Smooth muscle cell of the brain vasculature (primary cell): ENCODE measurements at places on chromosomes 2 and 18.

GRCh38 chr2:3379647-3380534, at the start of gene TRAPPC12:
TSS of gene TRAPPC12 (plus strand) at chr2:3379694. CDS start at chr2:3387624, 7,930 bp downstream.
- peak; percentile 45 for DNase-seq

- peak; percentile 3 for DNase-seq
These were observed 161.1 kb downstream of the KCNH7 start for GRCh38 chr2:162677476-162677875.

DNA sequence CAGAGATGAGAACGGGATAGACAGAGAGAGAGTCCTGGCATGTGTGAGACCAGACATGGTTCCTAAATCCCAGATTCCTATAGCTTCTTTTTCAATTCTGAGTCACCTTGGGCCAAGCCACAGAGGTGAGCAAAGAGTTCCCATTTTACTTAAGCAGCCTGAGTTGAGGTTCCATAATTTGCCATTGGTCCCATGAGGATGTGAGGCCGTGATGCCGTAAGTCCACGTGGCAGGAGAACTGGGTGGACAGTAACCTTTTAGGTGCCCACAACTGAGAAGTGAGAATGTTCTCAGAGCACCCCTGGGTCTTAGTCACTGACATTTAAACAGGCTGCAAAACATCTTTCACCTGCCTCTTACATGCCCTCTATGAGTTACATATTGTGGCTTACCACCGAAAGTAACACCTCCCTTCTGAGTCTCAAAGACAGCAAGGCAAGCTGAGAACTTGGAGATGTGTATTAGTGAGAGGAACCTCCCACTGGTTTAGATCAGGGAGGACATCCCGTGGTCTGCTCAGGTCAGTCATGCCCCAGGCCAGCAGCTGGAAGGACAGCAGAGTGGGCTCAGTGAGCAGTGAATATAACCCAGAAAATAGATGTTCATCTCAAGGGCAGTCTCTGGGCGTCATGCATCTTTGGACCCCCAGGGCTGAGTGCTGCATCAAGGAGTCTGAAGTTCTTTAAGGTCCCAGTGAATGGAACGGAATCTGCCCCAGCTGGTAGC, 127.9 kb upstream of the LGALSL start:
- DNase-seq, result no peak

- no peak for DNase-seq
These were observed 269.2 kb downstream of the FIGN start for GRCh38 chr2:163466331-163467250.

DNA sequence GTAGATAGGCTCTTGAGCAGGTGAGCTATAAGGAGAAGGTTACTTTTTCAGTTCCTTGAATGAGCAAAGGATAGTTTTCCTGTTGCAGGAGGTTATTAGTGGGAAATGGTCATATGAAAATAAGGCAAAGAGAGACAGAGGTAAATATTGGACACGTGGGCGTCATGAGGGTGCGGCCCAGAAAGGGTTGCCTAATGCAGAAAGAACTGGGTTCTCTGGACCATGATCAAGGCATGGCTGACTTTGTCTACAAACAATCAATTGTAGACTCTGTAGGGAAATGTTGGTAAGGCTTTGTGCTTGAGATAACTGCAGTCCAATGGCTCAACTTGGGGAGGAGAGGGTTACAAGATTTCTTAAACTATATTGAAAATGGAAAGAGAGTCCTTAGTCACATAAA, 585.8 kb downstream of the BCL11A start:
- DNase-seq, result no peak

GRCh38 chr2:158393886-158394285, 62.7 kb downstream of the CCDC148 start:
- DNase-seq, result no peak

- no peak for DNase-seq
These were observed 13.7 kb upstream of the GREB1 start for GRCh38 chr2:11520092-11520693.

GRCh38 chr18:55654986-55655385, 67.0 kb upstream of the TCF4 start:
- DNase-seq, result no peak
